ENCODE measurements at places on chromosomes 6 and 20.
A peak's percentile ranks its signal among the peaks of the same experiment; 100 is the strongest.

GRCh38 chr6:166721576-166721975 lies 94.5 kb upstream of the RPS6KA2 start:
- no peak for DNase-seq

GRCh38 chr20:45495501-45495941 lies 19.9 kb downstream of the SPINT3 start:
- no peak for DNase-seq

GRCh38 chr20:47379433-47380150 lies 23.1 kb upstream of the ZMYND8 start:
- DNase-seq = no peak

DNA sequence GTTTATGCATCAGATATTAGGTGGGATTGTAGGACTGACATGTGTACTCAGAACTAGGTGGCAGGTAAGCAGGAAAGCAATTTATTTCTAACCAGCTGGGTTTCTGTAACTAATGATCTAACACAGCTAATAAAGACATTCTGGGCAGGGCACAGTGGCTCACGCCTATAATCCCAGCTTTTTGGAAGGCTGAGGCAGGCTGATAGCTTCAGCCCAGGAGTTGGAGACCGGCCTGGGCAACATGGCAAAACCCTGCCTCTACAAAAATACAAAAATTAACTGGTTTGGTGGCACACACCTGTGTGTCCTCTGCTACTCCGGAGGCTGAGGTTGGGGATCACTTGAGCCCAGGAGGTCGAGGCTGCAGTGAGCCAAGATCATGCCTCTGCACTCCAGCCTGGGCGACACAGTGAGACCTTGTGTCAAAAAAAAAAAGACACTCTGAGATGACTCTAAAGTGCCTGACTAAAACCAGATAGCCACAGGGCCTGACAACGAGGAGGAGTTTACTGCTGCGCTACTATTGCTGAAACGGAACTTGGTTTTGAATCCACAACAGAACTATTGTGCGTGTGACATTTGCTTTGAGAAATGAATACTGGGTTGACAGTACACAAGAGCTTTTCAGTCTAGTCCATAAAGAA lies 29.2 kb upstream of the CEP85L start:
- DNase-seq = no peak

- peak; percentile 3 for DNase-seq
Measured at GRCh38 chr6:6856538-6857523, 250.9 kb upstream of the RREB1 start.

GRCh38 chr6:146700078-146700686 lies 101.4 kb downstream of the ADGB start:
- DNase-seq = peak; percentile 16

DNA sequence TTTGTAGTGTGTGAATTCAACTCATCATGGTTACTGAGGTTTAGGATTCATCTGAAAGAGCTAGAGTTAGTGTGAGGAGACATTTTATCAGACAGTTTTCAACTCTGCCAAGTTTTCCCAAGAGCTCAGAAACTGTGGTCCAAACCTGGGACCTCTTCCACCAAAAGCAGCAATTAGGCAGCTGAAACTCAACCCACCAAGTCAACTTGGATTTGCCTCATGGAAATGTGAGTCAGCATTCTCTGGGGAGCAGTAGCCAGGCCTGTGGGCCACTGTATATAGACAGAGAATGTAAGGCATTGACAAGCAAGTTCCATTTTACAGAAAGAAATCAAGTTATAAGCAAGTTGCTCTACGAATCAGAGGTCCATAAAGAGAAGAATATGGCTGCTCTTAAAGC lies 178.8 kb upstream of the HDDC2 start:
- no peak for DNase-seq

Data from SHP77 treated with DMSO at 0.1 percent for 48 hours (cell line).